NCI-H69 (cell line): ENCODE measurements at places on chromosomes 1 and 21.

- DNase-seq, result no peak
Observed at GRCh38 chr1:223785808-223786207, 59.9 kb downstream of the TP53BP2 start.

GRCh38 chr1:46248122-46248920, 758 bp downstream of the RAD54L start:
- peak; percentile 84 for DNase-seq

- DNase-seq, result no peak
Observed at GRCh38 chr1:78101514-78101913, 55.7 kb downstream of the GIPC2 start.

- peak; percentile 84 for DNase-seq
Observed at GRCh38 chr1:84758968-84759491, 68.8 kb upstream of the SSX2IP start.

DNA sequence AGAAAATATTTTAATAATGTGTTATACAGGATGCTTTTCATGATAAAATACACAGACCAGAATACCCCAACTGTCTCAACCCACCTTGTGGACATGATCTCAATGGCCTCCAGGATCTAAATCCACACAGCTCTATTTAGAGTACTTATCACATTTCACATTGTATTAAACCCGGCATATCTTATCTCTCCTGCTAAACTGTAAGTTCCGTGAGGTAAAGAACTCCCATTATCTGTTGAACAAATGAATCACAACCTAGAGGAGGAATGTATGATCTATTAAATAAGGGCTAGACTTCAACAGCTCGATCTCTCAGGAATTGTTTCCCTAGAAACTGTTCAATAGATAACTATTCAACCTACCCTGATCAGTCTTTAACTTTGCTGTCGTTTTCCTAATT, 6.9 kb downstream of the ETV3 start:
- DNase-seq, result no peak

- no peak for DNase-seq
Observed at GRCh38 chr1:205109269-205109668, 12.5 kb downstream of the RBBP5 start.

- peak; percentile 78 for DNase-seq
Observed at GRCh38 chr1:22053017-22053860, 730 bp downstream of the CDC42 start.

GRCh38 chr1:2443277-2444137, 31.1 kb upstream of the PEX10 start:
- DNase-seq, result peak; percentile 54

DNA sequence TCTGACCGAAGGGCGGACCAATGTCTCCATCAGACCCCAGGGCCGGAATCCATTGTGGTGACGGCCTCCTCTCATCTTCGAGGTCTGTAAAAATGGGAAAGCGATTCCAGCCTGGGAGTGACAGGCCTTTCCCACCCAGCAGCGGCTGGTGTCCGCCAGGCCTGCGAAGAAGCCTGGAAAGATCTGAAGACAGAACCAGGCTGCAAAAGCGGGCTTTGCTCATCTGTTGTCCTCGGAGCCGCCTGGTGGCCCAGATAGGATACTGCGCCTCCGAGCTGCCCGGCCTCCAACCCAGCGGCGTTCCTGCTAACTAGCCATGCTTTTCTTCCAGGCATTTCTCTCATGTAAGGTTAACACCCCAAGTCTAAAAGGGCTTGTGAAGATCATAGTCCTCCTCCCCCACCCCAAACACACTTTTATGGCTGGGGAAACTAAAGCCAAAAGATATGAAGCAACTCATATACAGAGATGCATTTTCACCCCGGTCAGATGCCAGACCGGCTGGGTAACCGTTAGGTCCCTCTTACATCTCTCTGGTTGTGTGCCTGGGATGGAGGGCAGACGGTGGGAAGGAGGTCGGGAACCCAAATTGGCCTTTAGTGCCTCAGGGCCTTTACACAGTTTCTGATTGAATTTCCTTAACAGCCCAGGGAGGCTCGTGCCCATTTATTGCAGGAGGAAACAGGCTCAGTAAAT, 1.9 kb upstream of the DHRS3 start:
- DNase-seq, result peak; percentile 85

DNA sequence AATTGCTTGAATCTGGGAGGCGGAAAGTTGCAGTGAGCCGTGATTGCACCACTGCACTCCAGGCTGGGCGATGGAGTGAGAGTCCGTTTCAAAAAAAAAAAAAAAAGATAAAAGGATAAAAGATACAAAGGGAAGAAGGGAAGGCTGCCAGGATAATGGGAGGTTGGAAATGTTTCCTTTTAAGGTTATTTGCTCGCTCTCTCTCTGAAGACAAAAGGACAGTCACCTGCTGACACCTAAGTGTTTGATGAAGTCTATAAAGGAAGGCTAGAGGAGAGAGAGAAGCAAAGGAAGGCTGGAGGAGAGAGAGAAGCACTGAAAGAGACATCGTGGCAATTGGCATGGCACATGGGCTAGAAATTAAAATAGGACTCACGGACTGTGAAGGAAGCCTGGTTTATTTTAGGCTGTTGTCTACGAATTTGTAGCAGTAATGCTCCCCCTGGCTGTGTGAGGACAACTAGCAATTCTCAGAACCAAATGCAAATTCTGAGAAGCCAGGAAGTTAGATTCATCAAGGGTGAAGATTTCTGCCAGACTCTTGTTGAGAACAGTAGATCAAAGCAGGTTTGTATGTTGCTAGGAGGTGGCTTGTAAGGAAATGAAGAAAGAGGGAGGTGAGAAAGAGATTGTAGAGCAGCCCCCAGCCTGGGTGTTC, 154.2 kb downstream of the ZP4 start:
- peak; percentile 52 for DNase-seq

- DNase-seq, result no peak
Observed at GRCh38 chr1:58929671-58930325, 146.0 kb upstream of the JUN start.

DNA sequence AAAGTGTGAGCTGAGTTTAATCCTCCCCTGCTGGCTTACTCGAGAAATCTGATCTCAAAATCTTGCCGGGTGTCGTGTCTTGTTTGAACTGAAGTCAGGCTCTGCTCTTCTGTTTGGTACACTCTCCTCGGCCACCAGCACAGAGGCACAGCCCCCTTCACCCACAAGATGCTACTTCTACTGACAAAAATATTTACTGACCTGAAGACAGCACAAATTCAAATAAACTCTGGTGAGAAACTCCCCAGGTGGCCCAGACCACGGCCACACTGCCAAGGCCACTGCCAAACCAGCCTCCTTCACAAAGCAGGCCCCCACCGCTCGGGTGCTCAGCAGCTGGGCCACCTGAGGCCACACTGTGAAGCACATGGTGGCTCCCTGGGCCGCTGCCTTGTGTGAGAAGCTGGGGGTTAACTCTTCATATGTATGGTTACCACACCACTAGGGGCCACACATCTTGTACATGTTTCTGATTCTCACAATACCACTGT, 80.6 kb downstream of the TGFBR3 start:
- no peak for DNase-seq
